ENCODE measurements at places on chromosomes 16 and 17. TPM values are rescaled to one million over a fixed set of nuclear protein-coding genes. Genes with fewer than 3 reads are reported as not detected.

Gene KRTAP9-2
- not detected for total RNA-seq

- DNase-seq: no peak
These were observed 139.0 kb downstream of the STX8 start for GRCh38 chr17:9436630-9437029.

GRCh38 chr16:53091466-53092211 lies 36.8 kb downstream of the CHD9 start:
- DNase-seq: no peak

DNA sequence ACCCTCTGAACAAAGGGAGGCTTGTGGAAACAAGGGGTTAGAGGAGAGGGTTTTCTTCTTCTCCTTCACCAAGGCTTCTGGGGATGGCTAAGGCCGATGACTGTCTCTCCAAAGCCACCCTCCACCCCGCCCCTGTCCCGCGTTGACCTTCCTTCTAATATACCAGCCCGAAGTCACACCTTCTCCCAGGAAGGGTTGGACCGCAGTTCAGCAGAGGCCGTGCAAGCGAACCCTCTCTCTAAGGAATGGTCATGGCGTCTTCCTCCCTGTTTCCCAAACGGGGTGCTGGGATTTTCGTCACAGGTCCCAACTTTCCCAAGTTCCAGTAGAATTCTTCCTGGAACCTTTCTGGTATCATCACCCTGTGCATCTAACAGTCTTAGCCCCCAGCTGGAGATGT lies 49.4 kb downstream of the FZD2 start:
- no peak for DNase-seq

DNA sequence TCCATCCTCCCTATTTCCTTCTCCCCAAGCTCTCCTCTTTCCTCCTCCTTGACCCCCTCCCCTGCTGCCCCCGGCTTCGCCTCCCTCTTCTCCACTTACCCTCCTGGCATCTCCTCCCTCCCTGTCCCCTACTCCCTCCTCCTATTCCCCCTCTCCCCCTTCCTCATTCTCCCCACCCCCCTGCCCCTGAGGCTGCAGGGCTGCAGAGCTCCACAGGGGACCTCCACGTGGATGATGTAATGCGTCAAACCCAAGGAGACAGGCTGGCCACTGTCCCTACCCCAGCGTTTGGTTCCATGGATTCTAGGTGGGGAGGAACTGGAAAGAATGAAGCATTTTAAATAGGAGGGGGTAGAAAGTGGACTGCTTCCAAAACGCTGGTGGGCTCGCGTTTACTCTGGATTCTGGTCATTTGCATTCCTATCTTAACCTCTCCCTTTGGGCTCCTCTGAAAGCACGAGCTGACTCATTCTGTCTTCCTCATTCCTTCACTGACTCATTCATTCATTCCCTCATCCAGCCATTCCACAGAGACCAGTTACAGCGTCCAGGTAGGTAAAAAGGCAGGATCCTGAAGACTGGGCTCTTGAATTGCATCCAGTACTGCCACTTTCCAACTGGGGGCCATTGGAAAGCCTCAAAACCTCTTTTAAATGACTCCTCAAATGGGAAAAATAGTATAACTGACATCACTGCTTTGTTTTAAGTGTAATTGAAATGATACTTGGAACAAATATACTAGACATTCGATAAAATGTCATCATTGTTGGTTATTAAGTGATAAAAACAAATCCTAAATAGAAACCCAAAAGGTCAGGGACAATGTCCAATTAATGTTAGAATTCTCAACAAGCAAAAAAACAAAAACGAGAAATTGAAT lies 943 bp upstream of the COTL1 start:
- no peak for DNase-seq

- no peak for DNase-seq
These were observed 40.1 kb downstream of the SOX8 start for GRCh38 chr16:1021553-1022160.

DNA sequence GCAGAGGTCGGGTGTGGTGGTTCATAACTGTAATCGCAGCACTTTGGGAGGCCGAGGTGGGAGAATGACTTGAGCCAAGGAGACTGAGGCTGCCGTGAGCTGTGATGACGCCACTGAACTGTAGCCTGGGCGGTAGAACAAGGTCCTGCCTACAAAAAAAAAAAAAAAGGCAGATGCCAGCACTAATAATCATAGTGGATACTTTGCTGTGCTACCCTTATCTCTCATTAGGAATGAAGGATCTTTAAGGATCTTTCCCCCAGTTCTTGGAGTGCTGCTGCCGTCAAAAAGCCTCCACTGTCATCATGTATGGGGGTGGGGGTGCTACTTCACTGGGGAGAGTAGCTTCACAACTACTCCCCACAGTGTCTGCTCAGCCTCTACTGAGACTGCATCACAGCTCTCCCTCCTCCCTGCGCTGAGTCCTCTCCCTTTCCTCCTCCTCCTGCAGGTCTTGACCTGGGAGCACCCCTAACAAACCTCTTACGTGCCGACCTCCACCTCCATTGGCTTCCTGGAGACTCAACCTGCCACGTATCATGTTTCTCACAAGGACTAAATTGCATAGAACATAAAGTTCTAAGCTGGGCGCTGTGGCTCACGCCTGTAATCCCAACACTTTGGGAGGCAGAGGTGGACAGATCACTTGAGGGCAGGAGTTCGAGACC lies 24.4 kb upstream of the ST6GALNAC1 start:
- no peak for DNase-seq

Measured in glomerular endothelial cell (primary cell).